ENCODE measurements at places on chromosomes 2 and 18.

GRCh38 chr2:85662899-85663593, 5.0 kb downstream of the SFTPB start:
- DNase-seq, result peak; percentile 56

GRCh38 chr2:174634130-174635014, 36.8 kb upstream of the WIPF1 start:
- peak; percentile 34 for DNase-seq

GRCh38 chr2:48213646-48214045, 307.3 kb upstream of the FBXO11 start:
- DNase-seq, result no peak

DNA sequence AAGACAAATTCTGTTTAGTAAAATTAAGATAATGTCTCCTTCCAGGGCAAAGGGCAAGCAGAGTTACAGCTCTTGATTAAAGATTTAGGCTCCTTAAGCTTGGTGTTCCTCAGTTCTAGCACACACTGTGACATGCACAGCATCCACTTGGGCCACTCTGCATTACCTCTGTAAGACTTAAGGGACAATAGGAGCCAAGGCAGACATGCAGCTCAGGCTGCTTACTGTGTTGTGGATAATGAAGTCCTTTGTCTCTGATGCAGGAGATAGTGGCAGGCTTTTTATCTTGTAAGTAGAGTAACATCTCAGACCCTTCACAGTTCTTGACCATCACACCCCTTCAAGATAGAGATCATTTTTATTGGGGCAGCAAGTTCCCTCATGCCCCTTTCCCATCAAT, 31.2 kb downstream of the RBM45 start:
- no peak for DNase-seq

DNA sequence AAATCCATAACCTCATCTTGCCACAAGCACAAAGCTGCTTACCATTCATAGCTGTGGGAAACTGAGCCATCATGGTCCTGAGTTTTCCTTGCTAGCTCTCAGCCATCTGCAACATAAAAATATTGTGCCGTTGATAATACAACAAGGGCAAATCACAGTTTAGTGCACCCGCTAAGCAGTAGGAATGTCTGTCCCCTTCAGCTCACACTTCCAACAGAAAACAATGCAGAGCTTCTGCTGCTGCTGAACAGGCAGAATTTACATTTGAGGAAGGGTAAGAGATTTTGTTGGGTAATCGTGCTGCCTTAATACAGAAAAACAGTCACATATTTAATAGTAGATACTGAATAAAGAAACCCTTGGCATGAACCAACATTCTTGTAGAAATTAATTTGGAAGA, 32.3 kb downstream of the ITSN2 start:
- no peak for DNase-seq

DNA sequence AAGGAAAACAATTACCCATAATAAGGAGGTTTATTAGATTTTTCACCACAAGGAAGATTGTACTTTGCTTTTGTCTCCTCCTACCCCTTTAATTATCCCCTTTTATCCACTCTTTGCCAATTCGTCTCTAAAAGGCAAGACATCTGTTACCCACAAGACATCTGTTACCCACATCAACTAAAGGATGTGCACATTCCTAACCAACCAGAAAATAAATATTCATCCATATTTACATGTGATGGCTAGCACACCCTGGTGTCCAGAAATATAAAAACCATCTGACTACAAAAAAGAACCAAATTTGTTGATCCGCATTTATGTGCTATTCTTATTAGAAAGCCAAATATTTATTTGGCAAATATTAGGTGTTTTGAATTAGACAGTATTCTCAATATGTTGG, 35.7 kb downstream of the ACVR1C start:
- DNase-seq, result no peak

- no peak for DNase-seq
Measured at GRCh38 chr2:36441816-36442215, 86.2 kb downstream of the CRIM1 start.

All from upper lobe of left lung (tissue), 6 donors.